Activated T-cell treated with anti-CD3 and anti-CD28 coated beads, Interleukin-2, amount 50 U/mL, for 4 hours (primary cell): ENCODE measurements at places on chromosomes 6 and 20. TPM values are rescaled to one million over a fixed set of nuclear protein-coding genes. Genes with fewer than 3 reads are reported as not detected.

The NRM gene
- total RNA-seq: 10.2 TPM

The GHRH gene
- total RNA-seq: not detected

The HLA-DPA1 gene
- 18.0 TPM for total RNA-seq

The TSHZ2 gene
- 8.4 TPM for total RNA-seq

The EYA4 gene
- total RNA-seq: not detected

The FAM184A gene
- 10.4 TPM for total RNA-seq

The SAMD5 gene
- not detected for total RNA-seq

The SLC26A8 gene
- total RNA-seq: not detected

The ENPP5 gene
- total RNA-seq: not detected

The NNAT gene
- total RNA-seq: 0.42 TPM

The FAM110A gene
- 8.9 TPM for total RNA-seq

The ZNF334 gene
- 0.49 TPM for total RNA-seq

The TMEM200A gene
- 0.54 TPM for total RNA-seq

The PPARD gene
- total RNA-seq: 15.4 TPM

The CDSN gene
- not detected for total RNA-seq

The BMP6 gene
- total RNA-seq: not detected

The RAD21L1 gene
- 0.71 TPM for total RNA-seq

The CCN6 gene
- total RNA-seq: 0.43 TPM

The KCNK16 gene
- not detected for total RNA-seq

The IPCEF1 gene
- 13.5 TPM for total RNA-seq

The TULP4 gene
- 23.4 TPM for total RNA-seq

The NOL4L gene
- total RNA-seq: 6.3 TPM

The TGM2 gene
- total RNA-seq: 0.71 TPM

The ADGB gene
- not detected for total RNA-seq

The PRR18 gene
- total RNA-seq: not detected

The MYBL2 gene
- 19.8 TPM for total RNA-seq

The MYT1 gene
- not detected for total RNA-seq

The GSTA2 gene
- not detected for total RNA-seq

The HSPA12B gene
- not detected for total RNA-seq

The PNLDC1 gene
- 0.30 TPM for total RNA-seq

The OR2H1 gene
- not detected for total RNA-seq

The WFDC10B gene
- total RNA-seq: not detected

The LRRC73 gene
- total RNA-seq: 0.47 TPM

The POM121L2 gene
- total RNA-seq: not detected

The ZSCAN23 gene
- total RNA-seq: 0.76 TPM

The GJA1 gene
- total RNA-seq: 0.66 TPM

The PSORS1C2 gene
- not detected for total RNA-seq
